Activated naive CD8-positive, alpha-beta T cell treated with anti-CD3 and anti-CD28 coated beads, Interleukin-2, amount 50 U/mL, for 16 hours (primary cell): ENCODE measurements at places on chromosomes 7 and 10.

DNA sequence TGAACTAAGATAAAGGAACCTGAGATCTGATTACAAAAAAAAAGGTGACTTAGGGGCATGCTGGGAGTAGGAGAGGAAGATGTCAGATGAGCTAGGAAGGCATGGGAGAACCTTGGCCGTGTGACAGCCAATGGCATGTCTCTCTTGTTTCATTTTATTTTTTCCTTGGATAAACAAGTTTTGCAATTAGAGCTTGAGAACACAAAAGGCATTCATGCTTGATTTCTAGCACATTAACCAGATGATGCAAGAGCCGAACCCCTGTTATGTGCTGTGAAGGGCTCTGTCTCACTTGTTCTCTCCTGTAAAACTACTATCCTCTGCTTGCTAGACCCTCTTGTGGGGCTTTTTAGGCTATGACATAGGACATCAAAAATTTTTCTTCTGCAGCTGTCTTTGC is 134.3 kb upstream of the ASAH2 start:
- no peak for DNase-seq

DNA sequence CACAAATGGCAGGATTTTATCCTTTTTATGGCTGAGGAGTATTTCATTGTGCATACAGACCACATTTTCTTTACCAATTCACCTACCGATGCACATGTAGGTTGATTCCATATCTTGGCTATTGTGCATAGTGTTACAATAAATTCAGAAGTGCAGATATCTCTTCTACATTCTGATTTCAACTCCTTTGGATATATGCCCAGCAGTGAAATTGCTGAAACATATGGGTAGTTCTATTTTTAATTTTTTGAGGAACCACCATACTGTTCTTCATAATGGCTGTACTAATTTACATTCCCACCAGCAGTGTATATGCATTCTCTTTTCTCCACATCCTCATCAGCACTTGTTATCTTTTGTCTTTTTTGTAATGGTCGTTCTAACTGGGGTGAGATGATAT is 1290.3 kb downstream of the XPNPEP1 start:
- no peak for DNase-seq

- no peak for DNase-seq
Measured at GRCh38 chr10:44856696-44857095, 54.4 kb upstream of the TMEM72 start.

- no peak for DNase-seq
Measured at GRCh38 chr7:130733931-130734814, at the start of gene KLF14. KLF14 (minus strand) TSS chr7:130734207; CDS start chr7:130734033, 174 bp downstream.

DNA sequence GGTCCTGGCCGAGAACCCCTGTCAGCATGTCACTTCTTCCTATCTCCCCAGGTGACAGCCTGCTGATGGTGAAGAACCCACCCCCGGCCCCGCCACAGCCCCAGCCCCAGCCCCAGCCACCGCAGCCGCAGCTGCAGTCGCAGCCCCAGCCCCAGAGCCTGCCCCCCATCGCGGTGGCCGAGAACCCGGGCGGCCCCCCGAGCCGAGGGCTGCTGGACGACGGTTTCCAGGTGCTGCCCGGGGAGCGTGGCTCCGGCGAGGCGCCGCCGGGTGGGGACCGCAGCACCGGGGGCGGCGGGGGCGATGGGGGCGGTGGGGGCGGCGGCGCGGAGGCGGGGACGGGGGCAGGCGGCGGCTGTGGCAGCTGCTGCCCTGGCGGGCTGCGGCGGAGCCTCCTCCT is 15.7 kb upstream of the ZNF212 start:
- DNase-seq: no peak

DNA sequence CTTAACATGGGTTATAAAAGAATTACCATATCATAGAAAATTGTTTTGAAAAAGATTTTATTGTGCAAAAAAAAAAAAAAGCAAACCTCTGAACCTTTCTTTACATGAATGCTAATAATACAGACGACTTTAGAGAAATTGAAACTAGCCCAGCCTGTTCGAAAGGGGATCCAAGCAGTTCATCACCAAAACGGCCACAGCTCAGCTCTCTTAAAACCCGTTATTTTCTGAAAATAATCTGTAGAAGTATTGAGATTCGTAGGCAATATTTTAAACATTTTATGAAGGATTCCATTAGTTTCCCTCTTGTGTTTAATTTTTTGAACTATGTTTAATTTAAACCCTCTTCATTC is 9.9 kb upstream of the GSAP start:
- DNase-seq: no peak

- no peak for DNase-seq
Measured at GRCh38 chr7:150377635-150378034, 1.5 kb upstream of the ZNF775 start.
